ENCODE measurements at places on chromosomes 6 and 20. TPM values are rescaled to one million over a fixed set of nuclear protein-coding genes. Genes with fewer than 3 reads are reported as not detected.

DNA sequence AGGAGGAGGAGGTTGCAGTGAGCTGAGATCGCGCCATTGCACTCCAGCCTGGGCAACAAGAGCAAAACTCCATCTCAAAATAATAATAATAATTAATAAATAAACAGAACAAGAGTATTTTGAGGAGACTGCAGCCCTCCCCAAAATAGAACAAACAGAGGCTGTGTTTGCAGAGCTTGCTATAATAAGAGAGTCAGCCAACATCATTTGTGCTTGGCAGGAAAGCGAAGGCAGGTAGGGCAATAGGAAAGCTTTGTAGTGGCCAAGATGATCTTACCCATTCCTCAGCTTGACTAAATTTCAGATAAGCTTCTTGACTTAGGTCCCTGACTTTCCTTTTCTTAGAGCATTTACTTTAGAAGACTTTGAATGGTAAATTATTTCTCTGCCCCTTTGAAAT, 6.7 kb downstream of the C6orf141 start:
- no peak for DNase-seq
- H3K27ac ChIP-seq, result no peak overlapping the region

DNA sequence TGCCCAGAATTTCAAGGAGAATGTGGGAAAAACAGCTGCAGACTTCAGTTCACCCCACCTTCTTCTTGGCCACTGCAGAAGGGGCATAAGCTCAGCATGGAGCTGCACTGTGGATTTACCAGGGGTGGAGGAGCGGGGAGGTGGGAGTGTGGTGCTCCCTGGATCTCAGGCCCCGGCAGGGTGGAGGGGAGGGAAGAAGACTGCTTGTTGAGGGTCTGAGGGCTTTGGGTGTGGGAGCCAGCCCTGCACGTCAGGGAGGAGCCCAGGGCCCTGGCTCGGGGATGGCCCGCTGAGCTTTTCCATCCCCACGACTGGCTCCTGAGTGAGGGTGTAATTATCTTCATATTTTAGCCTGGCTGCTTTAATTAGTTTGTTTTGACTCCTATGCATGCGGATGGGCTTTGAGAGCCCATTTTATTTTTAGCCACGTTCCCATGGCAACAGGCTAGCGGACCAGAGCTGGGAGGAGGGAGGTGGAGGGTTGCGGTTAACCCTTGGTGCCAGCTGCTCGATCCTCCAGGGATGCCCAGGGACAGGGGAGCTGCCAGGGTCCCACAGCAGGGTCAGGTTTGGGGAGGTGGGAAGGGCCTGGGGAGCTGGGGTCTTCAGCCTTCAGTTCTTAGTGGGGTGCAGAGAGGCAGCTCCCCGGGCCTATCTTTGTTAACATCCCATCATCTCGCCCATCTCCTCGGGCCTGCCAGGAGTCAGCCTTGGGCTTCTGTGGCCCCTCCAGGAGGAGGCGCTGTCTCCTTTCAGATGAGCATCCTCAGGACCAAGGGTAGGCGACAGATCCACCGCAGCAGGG, 68.2 kb downstream of the RAB44 start:
- no peak overlapping the region for H3K27ac ChIP-seq
- no peaks in the 10 kb centered on the region for H3K36me3 ChIP-seq
- no peaks in the 10 kb centered on the region for H3K27me3 ChIP-seq

DNA sequence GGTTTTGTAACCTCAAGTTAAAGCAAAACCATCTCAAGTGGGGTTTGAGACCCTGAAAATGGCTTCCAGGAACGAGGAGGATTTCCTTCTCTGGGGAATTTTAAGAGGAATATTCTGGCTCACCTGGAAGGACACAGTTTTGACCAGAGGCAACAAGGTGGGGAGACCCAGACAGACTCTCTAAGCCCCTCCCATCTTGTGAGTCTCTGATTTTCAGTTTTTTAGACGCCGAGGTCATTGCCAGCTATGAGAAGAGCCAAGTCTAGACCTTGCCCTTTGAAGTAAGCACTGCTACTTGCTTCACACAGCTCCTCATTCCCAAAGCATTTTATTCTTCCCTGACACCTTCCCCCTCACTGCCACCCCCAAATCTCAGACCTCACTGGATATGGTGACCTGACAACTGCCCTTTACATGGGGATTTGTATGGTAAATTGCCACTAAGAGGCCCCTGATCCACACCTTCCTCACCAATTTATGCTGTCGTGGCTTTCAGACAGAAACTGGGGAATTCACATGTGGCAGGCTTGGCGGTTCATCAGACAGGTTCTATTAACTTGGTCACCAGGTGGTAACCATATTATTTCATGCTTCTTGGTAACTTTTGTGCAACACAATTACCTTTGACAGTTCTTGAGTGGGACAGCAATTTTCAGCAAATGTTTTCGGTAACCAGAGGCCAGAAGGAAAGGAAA, 116.2 kb downstream of the ISM1 start:
- H3K4me3 ChIP-seq, result no peak overlapping the region
- H3K36me3 ChIP-seq, result no peaks in the 10 kb centered on the region
- peaks cover 5% of the 10 kb centered on the region for H3K4me1 ChIP-seq
- H3K27ac ChIP-seq, result no peak overlapping the region
- DNase-seq, result no peak
- H3K27me3 ChIP-seq, result no peaks in the 10 kb centered on the region

DNA sequence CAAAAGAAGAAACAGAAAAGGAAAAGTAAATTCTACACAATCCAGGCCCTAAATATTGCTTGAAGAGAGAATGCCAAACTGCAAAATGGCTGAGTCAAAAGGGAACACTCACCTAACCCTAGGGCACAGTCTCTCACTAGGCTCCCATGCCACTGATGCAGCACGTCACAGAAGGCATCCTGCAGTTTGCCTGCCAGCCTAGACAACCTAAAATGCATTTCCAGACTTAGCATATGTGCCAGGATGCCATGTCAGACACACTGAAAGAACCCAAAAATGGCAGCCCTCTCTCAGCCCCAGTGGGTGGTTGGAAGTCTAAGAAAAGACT, 10.6 kb upstream of the SIRPD start:
- no peaks in the 10 kb centered on the region for H3K4me1 ChIP-seq
- H3K36me3 ChIP-seq, result no peaks in the 10 kb centered on the region
- no peak for DNase-seq
- no peak overlapping the region for H3K4me3 ChIP-seq
- no peaks in the 10 kb centered on the region for H3K27me3 ChIP-seq

- no peak for DNase-seq
- peaks cover 8% of the 10 kb centered on the region for H3K4me1 ChIP-seq
- no peaks in the 10 kb centered on the region for H3K27me3 ChIP-seq
- H3K4me3 ChIP-seq, result peak within 1 kb of the TSS; percentile 96
Measured at GRCh38 chr6:113856625-113857555, at the start of gene MARCKS. TSS of gene MARCKS (plus strand) at chr6:113857345. CDS start at chr6:113857746, 401 bp downstream.

DNA sequence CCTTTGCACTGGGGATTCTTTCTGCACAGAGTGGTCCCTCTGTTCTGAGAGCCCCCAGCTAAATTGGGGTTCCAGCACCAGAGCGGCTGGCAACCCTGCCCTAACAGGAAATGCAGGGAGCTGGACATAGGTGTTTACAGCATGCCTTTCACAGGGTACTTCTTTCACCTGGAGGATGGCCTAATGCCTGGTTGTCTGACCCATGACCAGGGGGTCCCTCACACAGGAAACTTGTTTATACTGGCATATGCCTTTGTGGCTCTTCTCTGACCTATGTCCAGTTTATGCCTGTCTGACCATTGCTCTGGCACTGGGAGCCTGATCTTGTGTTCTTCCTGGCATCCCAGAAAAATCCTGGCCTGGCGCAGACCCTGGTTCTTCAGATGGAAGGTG, 66.1 kb downstream of the AFG1L start:
- H3K27me3 ChIP-seq, result no peaks in the 10 kb centered on the region
- H3K27ac ChIP-seq, result no peak overlapping the region
- H3K4me3 ChIP-seq, result no peak overlapping the region
- H3K36me3 ChIP-seq, result no peaks in the 10 kb centered on the region
- DNase-seq, result no peak

DNA sequence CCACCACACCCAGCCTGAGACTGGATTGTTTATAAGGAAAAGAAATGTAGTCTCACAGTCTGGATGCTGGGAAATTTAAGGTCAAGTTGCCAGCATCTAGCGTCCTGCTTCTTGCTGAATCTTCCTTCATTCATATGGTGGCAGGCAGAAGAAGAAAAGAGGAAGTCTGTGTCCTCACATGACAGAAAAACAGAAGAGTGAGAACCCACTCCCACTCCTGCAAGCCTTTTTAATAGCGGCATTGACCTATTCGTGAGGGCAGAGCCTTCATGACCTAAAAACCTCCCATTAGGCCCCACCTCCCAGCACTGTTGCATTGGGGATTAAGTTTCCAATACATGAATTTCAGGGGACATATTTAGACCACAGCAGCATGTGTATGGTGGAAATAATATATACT, 160.8 kb upstream of the BMP2 start:
- H3K4me3 ChIP-seq, result no peak overlapping the region
- no peak overlapping the region for H3K27ac ChIP-seq
- no peak for DNase-seq
- no peaks in the 10 kb centered on the region for H3K27me3 ChIP-seq

DNA sequence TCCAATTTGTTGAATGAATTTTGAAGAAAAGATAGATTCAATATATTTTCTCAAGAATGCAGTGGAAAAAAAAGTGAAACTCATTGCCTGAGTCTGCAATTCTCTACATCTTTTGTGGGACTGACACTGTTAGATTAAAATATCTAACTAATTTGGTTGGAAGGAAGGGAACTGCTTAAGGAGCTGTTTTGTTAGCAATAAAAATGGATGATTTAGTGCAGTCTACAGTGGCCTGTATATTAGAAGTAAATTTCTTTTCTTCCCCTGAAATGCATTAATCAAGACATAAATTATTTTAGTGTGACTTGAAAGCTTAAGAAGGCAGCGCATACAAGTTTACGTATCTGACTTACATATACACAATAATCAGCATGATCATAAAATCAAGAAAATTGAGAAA, 1332.6 kb downstream of the EPHA7 start:
- H3K4me1 ChIP-seq, result no peaks in the 10 kb centered on the region
- H3K36me3 ChIP-seq, result no peaks in the 10 kb centered on the region
- H3K27me3 ChIP-seq, result no peaks in the 10 kb centered on the region
- H3K4me3 ChIP-seq, result no peak overlapping the region
- no peak overlapping the region for H3K27ac ChIP-seq

DNA sequence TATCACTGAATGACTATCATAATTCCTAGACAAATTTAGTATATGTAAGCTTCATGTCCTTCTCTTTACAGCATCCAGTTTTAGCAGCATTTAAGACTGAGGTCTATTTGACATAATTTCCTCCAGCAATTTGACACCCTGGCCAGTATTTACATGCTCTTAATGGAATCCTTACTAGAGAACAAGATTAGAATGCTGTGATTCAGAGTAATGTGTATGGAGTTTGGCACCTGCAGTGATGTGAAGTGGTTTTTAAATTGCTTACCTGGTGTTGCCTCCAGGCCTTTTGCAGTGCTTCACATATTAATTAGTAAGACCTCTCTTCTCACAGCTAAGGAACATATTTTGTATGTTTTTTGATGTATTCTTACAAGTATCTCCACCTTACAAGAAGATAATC, 9.8 kb downstream of the NKX2-4 start:
- H3K27me3 ChIP-seq, result no peaks in the 10 kb centered on the region
- H3K4me3 ChIP-seq, result no peak overlapping the region
- H3K4me1 ChIP-seq, result no peaks in the 10 kb centered on the region
- no peak for DNase-seq

DNA sequence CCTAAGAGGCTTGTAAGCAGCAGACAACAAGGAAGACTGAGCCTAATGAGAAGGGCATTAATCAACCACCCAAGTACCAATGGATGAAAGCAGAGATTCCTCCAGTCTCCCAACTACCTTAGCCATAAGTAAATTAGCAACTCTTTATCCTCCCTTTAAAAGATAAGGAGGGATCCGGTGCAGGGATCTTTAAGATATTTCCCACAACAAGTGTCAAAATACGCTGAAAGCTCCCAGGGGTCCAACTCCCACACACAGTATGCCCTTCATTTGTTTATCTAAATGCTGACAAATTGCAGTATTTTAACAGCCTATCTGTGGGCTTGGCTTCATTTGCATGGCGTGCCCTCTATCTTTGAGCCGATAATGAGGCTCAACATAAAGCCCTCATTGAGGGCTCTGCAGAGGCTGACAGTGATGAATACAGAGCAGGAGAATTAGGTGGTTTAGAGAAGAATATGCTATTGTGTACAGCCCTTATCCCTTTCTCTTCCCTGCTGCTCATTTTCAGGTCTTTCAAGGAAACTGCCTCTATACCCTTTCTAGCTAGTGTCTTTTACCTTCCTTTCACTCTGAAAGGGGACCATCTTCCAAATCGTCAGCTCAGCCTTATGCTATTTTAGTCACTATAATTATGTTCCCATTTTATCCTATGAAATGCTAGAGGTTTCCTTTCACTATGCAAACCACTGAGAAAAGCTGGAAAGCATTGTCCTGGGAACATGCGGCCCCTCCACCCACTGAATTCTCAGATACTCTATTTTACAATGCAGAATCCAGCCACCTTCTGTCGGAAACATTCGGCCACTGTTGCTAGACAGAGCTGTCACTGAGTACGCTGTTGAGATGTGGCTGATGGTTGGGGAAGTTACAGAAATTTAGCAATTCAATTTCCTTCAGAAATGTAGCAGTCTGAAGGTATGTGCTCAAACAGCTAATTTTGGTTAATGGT, 575.2 kb upstream of the JAG1 start:
- H3K27me3 ChIP-seq, result no peaks in the 10 kb centered on the region
- H3K4me1 ChIP-seq, result no peaks in the 10 kb centered on the region
- DNase-seq, result no peak
- no peaks in the 10 kb centered on the region for H3K36me3 ChIP-seq

GRCh38 chr20:9838378-9839295, at the start of gene PAK5:
TSS of gene PAK5 (minus strand) at chr20:9839076. CDS start at chr20:9644328, 194,748 bp downstream.
- H3K4me3 ChIP-seq, result peak within 1 kb of the TSS; percentile 68
- no peaks in the 10 kb centered on the region for H3K36me3 ChIP-seq

GRCh38 chr20:3239026-3239866, at the start of gene SLC4A11:
TSS of gene SLC4A11 (minus strand) at chr20:3239190. CDS start at chr20:3239137, 53 bp downstream.
- no peaks in the 10 kb centered on the region for H3K36me3 ChIP-seq
- H3K27ac ChIP-seq, result no peak within 1 kb of the TSS
- peaks cover 7% of the 10 kb centered on the region for H3K4me1 ChIP-seq
- peak within 1 kb of the TSS; percentile 93 for H3K4me3 ChIP-seq
- no peak for DNase-seq
- H3K27me3 ChIP-seq, result peaks cover 11% of the 10 kb centered on the region

GRCh38 chr20:44083220-44083933, 103.6 kb downstream of the JPH2 start:
- H3K36me3 ChIP-seq, result no peaks in the 10 kb centered on the region
- no peaks in the 10 kb centered on the region for H3K27me3 ChIP-seq
- H3K27ac ChIP-seq, result no peak overlapping the region
- DNase-seq, result no peak

BEND6 gene
- 0.21 TPM for total RNA-seq

HSPA12B gene
- 6.5 TPM for total RNA-seq

POU3F2 gene
- not detected for total RNA-seq

EMILIN3 gene
- 0.14 TPM for total RNA-seq
